Hippocampal formation (tissue), 2 donors: ENCODE measurements at places on chromosomes 6 and 20.

- no peak for DNase-seq
Observed at GRCh38 chr6:14969126-14969525, 276.7 kb upstream of the JARID2 start.

- DNase-seq: no peak
Observed at GRCh38 chr6:27176096-27176495, 71.4 kb upstream of the PRSS16 start.

- DNase-seq: no peak
Observed at GRCh38 chr6:11430036-11430435, 107.5 kb upstream of the TMEM170B start.

- DNase-seq: no peak
Observed at GRCh38 chr20:2839732-2840137, 720 bp downstream of the PCED1A start.

DNA sequence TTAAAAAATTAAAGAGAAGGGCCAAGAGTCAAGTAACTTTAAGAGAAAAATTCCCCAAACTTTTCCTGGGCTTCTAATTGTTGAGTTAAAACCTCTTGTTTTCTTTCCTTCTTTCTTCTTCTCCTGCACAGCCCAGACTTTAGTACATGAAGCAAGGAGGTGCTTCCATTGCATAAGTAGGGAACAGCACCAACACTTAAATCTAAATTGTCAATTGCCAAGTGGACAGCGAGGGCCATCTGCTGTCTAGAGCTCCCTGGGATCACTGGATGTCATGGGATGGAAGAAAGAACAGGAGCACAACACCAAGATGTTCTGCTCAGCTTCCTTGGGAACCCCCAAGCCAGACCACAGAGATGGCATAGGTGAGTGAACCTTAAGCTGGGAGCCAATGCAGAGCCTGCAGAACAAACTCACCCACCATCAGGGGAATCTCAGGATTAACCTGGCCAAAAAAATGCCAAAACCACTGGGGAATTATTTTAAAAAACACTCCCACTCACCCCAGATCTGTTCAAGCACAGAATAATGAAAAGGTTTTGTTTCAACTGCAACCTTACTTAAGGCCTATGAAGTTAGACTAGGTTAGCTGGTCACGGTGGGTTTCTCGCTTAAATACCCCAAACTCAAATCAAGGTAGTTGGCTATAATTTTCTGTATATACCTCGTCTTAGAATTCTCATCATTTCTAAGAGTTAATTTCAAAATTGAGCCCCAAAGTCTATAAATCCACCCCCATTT, 67.8 kb downstream of the TNFRSF21 start:
- DNase-seq: no peak

DNA sequence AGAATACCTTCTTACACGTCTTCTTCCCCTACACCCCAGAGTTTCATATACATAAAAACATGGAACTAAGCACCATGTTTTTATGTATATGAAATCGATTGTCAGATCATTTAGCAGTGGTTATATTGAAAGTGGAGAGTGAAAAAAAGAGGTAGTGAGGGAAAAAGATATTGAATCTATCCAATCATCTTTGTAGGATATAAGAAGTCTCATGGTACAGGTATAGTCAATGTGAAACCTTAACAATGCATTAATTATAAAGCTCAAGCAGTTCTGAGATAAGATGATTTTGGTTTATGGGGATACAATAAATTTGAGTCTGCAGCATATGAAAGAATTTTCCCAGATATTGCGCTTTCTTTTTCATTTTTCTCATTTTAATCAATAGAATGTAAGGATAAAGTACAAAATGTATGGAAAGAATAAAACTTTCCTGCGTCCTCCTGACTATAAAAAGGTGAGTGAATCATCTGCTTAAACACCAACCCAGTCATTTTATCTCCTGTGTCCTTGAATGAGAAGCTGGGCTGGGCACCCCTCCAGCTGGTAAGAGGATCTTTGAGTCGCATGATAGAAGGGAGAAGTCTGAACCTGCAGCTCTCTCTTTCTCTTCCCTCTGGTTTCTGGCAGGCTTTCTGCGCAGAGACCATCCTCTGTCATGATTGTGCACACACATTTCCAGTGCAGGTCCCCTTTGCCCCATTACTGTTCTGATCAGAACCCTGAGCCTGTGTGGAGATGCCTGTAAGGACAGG, 28.1 kb upstream of the AKIRIN2 start:
- DNase-seq: peak; percentile 13

- no peak for DNase-seq
Observed at GRCh38 chr6:86856937-86857563, 80.3 kb upstream of the HTR1E start.

- no peak for DNase-seq
Observed at GRCh38 chr6:42440778-42441696, 10.7 kb downstream of the TRERF1 start.

GRCh38 chr6:47162793-47163192, 120.7 kb upstream of the ADGRF1 start:
- DNase-seq: no peak

DNA sequence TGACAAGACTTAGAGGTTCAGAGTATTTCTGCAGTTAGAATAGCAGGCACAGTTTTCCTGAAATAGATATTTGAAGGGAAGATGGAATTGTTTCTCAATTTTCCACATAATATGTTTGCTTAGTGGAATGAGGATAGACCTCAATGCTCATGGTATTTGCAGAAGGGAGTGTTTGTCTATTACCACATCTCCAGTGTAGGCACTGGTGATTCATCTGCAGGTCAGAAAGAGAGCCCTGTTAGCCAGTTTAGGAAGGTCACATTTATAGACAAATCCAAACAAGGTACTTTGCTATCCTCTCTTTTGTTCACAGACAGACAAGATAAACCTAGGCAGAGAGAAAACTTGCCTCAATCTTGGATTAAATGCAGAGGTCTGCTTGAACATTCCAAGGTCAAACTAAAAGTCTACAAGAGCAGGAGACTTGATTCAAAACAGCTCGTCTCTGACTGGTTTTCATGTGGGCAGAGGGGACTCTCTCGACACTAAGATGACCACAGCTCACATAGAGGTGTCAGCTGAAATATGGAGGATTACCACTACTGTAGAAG, 22.8 kb downstream of the ISM1 start:
- DNase-seq: no peak

- no peak for DNase-seq
Observed at GRCh38 chr6:72374857-72375256, 247.0 kb upstream of the KCNQ5 start.

DNA sequence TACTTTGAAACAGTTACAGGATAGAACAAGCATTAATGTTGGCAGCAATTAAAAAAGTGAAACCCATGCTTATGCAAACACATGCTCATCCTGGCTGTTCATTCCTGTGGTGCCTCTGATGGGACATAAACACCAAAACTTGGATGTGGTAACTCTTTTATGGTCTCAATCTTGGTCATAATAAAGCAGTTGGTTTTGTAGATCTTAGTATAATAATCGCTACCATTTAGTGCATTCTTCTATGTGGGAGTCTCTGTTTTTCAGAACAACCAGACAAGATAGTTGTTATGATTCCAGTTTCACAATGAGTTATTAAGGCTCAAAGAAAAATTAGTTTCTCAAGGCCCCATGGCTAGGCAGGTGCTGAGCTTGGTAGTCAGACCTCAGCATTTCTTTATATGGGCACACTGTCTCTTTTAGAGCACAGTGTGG, 184.0 kb downstream of the UTRN start:
- DNase-seq: no peak

- no peak for DNase-seq
Observed at GRCh38 chr6:128233531-128233930, 286.9 kb downstream of the PTPRK start.

GRCh38 chr6:146135167-146135566, 106.3 kb downstream of the GRM1 start:
- DNase-seq: no peak

- DNase-seq: no peak
Observed at GRCh38 chr6:136568129-136568528, 17.9 kb upstream of the MAP7 start.

GRCh38 chr20:32841174-32841573, 17.5 kb upstream of the EFCAB8 start:
- no peak for DNase-seq

GRCh38 chr6:30894381-30894780, 10.1 kb downstream of the DDR1 start:
- DNase-seq: no peak

DNA sequence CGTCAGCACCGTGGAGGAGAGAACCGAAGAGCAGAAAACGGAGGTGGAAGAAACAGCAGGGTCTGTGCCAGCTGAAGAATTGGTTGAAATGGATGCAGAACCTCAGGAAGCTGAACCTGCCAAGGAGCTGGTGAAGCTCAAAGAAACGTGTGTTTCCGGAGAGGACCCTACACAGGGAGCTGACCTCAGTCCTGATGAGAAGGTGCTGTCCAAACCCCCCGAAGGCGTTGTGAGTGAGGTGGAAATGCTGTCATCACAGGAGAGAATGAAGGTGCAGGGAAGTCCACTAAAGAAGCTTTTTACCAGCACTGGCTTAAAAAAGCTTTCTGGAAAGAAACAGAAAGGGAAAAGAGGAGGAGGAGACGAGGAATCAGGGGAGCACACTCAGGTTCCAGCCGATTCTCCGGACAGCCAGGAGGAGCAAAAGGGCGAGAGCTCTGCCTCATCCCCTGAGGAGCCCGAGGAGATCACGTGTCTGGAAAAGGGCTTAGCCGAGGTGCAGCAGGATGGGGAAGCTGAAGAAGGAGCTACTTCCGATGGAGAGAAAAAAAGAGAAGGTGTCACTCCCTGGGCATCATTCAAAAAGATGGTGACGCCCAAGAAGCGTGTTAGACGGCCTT, 41.6 kb downstream of the ZBTB2 start:
- DNase-seq: peak; percentile 88

DNA sequence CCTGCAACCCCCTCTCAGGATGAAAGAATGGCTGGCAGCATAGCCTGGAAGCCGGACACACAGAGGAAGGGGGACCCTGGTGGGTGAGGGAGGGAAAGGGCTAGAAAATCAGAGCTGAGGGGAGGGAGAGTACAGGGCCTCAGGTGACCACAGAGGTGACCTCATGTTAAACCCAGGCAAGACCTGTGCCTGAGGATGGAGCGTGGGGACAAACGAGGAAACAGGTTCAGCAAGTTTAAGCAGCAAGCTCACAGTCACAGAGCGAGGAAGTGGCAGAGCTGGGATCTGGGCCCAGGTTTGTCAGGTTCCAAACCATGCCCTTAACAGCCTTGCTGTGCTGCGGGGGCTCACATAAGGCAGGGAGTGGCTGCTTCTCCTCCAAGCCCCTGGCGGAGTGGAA, 4.0 kb upstream of the BPI start:
- no peak for DNase-seq

- no peak for DNase-seq
Observed at GRCh38 chr6:156852858-156853216, 75.7 kb downstream of the ARID1B start.

DNA sequence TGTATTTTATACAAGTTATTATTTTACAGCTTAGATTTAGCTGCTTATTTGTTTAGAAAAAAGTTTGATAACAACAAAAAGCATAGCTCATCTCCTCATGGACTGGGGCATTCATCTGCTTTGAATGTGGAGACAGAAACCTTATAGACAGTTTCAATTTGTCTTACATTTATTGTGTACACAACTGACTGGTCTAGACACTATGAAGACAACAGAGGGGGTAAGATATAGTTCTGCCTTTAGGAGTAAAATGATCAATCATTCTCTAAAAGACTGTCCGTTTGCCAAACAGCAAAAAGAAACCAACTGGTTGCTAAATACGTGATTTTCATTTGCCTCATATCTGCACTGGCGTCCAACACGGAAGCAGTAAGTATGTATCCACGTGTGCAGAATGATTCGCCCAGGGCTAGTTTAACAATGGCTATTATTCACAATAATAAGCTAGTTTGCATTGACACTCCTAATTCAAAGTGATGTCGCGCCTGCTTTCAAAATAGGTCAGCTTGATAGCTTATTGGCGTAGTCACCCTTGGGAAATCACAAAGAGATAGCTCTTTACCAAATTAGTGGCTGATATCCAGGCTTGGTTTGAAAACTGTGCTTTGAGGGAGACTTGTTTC, 153.6 kb downstream of the BMP2 start:
- DNase-seq: no peak

DNA sequence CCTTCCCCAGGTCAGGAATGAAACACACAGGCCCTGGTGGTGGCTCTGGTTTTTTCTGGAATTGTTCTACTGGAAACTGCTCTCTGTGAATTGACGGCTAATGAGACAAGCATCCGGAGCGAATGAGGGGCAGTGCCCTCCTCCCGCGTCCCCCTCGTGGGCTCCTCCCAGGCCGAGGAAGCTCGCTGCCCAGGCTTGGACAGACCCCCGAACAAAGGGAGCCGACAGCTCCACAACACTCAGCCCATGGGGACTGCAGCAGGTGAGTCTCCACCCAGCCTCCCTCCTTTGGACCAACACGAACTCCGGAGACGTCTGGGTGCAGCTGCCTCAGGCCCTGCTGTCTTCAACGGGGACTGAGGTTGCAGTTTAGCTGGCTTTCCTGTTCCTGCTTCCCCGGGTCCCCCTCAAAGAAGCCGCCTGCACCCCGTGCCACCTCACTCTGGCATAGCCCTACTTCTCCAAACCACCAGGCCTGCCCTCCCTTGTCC, 31.3 kb upstream of the AFDN start:
- no peak for DNase-seq

DNA sequence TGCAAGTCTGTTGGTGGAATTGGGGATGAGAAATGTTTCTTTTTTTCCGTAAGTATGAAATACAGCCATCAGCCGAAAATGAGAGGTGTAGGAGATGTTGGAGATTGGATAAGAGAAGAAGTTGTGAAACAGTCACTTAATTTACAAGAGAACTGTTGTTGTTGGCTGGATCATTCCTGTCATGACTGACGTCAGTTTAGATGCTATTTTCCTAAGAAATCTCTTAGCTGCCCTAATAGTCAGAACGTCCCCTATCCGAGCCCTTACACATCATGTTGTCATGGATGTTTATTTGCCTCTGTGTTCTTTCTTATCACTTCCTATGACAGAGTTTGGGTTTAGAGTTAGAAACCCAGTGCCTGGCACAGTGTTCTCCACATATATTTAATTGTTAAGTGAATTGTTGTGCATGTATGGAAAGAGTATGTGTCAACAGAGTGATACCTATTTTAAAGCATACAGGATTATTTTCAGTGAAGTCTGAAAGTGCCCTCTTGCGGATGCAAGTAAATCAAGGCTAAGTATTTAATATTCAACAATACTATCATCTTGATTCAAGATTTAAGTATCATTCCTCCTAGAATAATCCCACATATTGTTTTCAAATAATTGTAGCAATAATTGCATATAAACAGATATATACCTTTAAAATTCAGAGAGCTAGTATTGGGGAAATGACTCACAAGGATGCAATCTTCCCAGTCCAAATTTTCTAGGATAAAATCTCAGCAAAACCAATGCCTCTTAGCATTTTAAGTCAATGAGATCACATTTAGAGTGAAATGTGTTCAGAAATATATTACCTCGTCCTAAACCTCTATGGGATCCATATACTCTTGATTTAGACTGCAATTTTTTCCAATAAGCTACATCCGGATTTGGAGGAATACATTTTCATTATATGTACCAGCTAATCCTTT, 309.9 kb upstream of the NOX3 start:
- DNase-seq: no peak

DNA sequence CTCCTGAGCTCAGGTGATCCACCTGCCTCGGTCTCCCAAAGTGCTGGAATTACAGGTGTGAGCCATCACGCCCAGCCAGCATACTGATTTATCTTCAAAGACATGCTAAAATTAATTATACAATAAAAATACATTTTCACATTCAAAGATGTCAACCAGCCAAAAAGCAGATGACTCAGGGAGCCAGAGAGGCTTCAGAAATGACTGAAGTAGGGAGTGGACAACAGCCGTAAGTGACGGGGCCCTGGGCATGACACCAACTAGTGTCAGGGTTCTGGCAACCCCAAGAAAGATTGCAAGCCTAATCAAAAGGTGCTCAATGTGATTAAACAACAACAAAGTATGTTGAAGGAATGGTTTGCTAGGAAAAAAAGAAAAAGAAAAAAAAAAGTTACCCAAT, 28.4 kb downstream of the GPLD1 start:
- DNase-seq: no peak
